ENCODE measurements at places on chromosomes 13 and 19. TPM values are rescaled to one million over a fixed set of nuclear protein-coding genes. Genes with fewer than 3 reads are reported as not detected.

DNA sequence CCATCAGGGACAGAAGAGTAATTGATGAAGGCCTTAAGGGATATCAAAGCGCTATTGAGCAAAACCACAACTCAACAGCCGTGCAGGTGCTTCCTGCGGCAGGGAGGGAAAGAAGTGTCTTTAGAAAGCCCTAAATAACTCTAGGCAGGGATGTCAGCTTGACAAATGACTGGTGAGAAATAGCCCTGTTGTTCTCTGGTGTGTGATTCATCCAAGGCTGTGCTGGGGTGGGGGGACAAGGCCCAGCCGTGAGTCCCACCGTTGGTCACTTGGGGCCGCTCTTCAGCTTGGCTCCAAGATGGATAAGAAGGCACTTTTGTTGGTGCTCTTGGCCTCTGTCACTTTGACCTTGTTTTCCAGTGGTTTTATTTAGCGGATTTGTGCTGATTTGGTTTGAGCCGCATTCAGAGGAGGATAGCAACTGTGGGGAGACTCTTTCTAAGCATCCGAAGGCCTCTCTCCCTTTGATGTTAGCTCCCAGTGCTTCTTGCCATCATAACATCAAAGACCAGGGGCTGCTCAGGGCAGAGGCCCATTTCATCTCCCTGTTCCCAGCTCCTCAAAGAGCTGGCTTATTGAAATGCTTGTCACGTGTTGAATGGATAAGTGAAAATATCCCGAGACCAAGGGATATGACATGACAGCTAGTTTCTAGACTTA is 130.3 kb upstream of the SERP2 start:
- DNase-seq: no peak

GRCh38 chr13:96803456-96804100 is 190.7 kb downstream of the OXGR1 start:
- no peak for DNase-seq

- no peak for DNase-seq
Measured at GRCh38 chr19:1616396-1616795, 11.1 kb upstream of the UQCR11 start.

Gene SH2D3A
- 17.8 TPM for total RNA-seq

DNA sequence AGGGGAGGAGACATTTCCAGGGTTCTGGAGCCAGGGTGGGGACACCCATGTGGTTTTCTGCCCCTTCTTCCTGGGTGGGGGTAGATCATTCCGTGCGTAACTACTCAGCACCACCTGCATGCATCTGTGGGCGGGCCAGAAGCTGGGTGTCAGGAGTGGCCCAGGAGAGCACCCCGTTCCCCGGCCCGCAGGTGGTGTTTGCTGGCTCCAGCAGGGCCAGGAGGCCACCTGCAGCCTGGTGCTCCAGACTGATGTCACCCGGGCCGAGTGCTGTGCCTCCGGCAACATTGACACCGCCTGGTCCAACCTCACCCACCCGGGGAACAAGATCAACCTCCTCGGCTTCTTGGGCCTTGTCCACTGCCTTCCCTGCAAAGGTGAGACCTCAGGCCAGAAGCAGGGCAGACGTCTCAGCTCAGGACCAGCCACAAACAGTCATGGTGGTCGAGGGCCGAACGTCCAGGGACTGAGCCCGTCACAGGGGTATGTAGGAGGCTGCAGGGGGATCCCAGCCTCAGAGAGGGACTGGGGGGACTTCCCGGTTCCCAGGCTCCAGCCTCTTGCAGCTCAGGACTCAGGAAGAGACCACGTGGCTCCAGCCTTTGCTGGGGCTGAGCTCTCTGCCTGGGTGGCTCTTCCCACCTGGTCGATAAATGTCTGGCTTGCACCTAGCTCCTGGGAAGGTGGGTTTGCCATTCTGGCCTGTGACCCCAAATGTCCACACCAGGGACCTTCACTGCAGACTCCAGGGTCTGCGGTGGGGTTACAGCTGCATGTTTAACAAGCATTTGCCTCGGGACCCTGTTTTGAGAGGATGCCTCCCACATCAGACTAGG is 1.6 kb downstream of the FSTL3 start:
- DNase-seq: no peak

Gene TINCR
- total RNA-seq: 0.57 TPM

DNA sequence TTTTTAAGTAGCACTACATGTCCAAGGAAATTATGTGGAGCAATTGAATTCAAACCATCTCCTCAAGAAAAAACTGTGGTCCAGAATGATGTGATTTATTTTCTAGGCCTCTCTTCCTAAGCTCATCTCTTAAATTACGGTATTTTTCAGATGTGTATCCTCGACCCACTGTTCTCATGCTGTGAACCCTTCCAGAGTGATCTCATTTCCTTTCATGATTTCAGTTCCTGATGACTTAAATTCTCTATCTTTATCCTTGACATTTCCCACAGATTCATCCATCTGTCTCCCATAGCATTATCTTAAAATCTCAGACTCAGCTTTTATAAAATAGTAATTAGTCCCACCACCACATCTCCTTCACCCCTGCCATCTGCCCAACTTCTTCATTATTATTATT is 117.6 kb upstream of the SPRY2 start:
- DNase-seq: no peak
